PC-9 (cell line): ENCODE measurements at places on chromosomes 6 and 20.

- no peak for DNase-seq
These were observed 162.4 kb downstream of the CDKAL1 start for GRCh38 chr6:20696676-20697075.

DNA sequence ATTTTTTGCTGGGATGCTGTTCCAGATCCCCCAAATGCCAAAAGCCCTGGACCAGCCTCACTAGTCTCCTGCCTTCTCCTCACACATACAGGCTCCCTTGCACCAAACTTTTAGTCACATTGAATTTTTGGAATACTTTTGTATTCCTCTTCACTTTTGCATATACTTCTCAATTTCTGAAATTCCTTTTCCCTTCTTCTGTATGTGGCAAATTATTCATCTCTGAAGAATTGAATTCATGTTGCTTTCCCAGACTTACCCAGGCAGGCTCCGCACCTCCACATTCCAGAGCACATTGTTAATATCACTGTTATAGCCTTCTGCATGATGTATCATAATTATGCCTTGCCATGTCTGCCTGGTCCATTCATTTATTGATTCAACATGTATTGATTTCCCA is 255.3 kb upstream of the POU3F2 start:
- no peak for DNase-seq

DNA sequence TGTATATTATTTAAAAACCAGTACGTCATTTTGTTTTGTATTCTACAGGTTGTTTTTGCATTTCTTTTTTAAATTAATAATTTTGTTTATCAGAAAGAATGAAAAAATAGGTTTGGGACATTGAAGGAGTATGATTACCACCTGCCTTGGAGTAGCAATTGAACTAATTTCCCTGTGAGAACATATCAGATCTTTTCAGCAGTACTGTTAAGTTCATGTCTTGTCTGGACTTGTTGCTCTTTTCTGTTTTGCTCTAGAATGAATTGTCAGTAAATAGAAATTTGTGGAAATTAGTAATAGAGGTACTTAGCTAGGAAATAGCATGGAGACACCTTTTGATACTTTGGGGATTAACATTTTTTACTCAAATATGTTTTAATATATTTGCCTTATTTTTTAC is 24.3 kb downstream of the HSF2 start:
- peak; percentile 17 for DNase-seq

DNA sequence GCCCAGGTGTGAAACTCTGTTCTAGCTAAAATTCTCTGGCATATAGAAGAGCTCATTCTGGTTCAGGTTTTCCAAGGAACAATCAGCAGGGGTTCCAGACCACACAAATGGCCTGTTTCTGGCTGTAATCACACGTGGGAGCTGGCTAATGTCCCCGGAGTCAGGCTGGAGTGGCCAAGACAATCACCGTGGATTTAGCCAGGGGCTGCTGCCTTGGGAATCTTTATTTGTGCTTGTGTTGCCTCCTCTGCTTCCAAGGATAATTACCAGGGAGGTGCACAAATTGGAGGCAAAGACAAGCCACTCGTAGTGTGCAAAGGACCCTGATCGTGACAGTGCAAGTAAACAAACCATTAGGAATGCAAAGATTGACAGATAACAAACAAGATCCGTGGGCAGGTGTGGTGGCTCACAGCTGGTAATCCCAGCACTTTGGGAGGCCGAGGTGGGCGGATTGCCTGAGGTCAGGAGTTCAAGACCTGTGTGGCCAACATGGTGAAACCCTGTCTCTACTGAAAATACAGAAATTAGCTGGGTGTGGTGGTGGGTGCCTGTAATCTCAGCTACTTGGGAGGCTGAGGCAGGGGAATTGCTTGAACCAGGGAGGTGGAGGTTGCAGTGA is 77.3 kb downstream of the KCNB1 start:
- DNase-seq, result no peak

DNA sequence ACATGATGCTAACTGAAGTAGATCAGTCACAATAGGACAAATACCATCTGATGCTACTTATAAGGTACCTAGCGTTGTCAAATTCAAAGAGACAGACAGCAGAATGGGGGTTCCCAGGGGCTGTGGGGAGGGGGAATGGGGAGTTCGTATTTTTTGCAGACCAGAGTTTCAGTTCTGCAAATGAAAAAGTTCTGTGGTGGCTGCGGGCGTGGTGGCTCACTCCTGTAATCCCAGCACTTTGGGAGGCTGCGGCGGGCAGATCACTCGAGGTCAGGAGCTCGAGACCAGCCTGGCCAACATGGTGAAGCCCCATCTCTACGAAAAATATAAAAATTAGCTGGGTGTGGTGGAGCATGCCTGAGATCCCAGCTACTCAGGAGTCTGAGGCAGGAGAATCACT is 68.1 kb downstream of the SLC22A23 start:
- no peak for DNase-seq

- DNase-seq, result peak; percentile 78
These were observed 216.8 kb downstream of the TMEM242 start for GRCh38 chr6:157106487-157106886.

DNA sequence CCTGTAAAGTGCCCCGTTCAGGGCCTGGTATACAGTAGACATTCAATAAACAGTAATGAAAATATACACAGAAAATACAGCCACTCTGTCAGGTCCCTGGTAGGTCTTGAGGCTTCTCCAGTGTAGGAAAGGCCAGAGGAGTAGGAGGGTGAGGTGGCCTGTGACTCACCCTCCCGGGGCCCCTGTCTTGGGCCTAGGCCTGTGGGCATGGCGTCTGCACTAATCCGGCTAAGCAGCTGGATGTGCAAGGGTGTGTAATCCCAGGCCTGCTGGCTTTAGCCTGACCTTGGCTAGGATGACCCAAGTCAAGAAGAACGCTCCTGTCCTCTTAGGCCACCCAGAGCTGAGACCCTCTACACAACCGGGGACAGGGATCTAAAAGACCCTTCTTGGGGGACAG is 84.9 kb downstream of the KCNB1 start:
- peak; percentile 47 for DNase-seq

DNA sequence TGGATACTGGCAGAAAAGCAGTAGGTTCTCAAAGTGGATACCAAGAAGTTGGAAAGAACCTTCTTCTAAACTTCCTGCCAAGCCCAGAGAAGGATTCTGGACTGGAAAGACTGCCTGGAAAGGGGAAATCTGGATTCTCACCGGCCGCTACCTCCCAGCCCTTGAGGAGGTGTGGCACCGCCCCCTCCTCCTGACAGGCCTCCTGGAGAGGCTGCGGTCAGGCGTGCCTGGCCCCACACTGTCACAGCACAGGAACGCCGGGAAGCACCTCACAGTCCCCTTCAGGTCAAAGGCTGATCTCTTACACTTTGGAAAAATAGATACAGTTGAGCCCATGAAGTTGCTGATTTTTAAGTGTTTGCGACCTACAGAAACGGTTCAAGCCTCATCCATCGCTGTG is 16.3 kb upstream of the PDE10A start:
- no peak for DNase-seq
